ENCODE measurements at places on chromosomes 5 and 9. TPM values are rescaled to one million over a fixed set of nuclear protein-coding genes. Genes with fewer than 3 reads are reported as not detected.

DNA sequence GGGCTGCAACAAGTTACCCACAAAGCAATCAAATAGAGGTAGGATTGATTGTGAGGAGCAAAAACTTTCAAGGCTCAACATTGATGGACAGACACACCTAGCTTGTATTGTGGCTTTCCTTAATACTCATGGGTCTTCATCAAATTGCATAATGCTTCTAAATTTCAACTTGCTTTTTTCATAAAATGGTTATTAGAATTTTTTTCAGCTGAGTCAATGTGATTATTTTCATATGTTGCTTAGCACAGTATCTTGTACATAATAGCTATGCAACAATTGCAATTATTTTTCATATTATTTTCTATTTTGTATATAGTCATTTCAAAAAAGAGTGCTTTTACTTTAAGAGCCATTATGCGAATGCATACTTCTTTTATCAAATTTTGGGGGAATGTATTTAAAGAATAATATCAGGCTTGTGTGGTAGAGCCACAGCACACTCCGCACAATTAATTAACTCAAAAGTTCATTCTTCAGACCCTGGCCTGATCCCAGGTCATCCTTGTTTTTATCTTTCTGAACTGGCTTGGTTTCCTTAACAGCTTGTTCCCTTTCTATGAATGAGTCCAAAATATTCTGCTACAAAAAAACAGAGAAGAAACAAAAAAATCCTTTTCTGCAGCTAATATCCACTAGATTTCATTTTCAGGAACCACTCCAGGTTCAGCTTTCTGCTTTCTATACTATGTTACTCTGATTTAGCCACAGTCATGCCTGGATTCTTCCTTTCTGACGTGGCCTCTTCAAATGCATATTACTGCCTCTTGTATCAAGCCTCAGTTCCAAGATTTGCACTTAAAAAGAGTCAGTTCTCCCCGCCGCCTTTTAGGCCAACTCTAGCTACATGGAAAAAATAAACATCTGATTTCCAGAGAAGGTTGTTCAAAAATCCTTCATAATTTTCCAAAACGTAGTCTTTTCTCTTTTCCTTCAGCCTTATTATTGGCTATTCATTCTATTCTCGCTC lies 45.3 kb upstream of the CDH9 start:
- no peaks in the 10 kb centered on the region for H3K4me1 ChIP-seq
- no peak overlapping the region for H3K4me3 ChIP-seq
- no peak for DNase-seq
- no peaks in the 10 kb centered on the region for H3K36me3 ChIP-seq
- H3K27me3 ChIP-seq = no peaks in the 10 kb centered on the region
- no peak overlapping the region for H3K27ac ChIP-seq

GRCh38 chr9:115643948-115644727 lies 509.5 kb upstream of the PAPPA start:
- no peak for DNase-seq
- H3K27ac ChIP-seq = no peak overlapping the region
- H3K4me3 ChIP-seq = no peak overlapping the region
- no peaks in the 10 kb centered on the region for H3K27me3 ChIP-seq
- no peaks in the 10 kb centered on the region for H3K36me3 ChIP-seq

- H3K27ac ChIP-seq = no peak overlapping the region
- no peaks in the 10 kb centered on the region for H3K4me1 ChIP-seq
- no peaks in the 10 kb centered on the region for H3K27me3 ChIP-seq
- H3K4me3 ChIP-seq = no peak overlapping the region
- no peak for DNase-seq
- H3K36me3 ChIP-seq = no peaks in the 10 kb centered on the region
Measured at GRCh38 chr5:122915717-122916461, 70.5 kb downstream of the SNX24 start.

GRCh38 chr5:175317872-175318271 lies 126.1 kb downstream of the DRD1 start:
- H3K27ac ChIP-seq = no peak overlapping the region
- no peak overlapping the region for H3K4me3 ChIP-seq
- DNase-seq = no peak
- H3K4me1 ChIP-seq = no peaks in the 10 kb centered on the region
- H3K27me3 ChIP-seq = no peaks in the 10 kb centered on the region

The DDX4 gene
- not detected for total RNA-seq

The EIF4E1B gene
- not detected for total RNA-seq

Data from adrenal gland (tissue), 19 donors.